Activated CD4-positive, alpha-beta T cell treated with anti-CD3 and anti-CD28 coated beads, Interleukin-2, amount 50 U/mL, for 16 hours (primary cell): ENCODE measurements at places on chromosomes 2 and 18.

DNA sequence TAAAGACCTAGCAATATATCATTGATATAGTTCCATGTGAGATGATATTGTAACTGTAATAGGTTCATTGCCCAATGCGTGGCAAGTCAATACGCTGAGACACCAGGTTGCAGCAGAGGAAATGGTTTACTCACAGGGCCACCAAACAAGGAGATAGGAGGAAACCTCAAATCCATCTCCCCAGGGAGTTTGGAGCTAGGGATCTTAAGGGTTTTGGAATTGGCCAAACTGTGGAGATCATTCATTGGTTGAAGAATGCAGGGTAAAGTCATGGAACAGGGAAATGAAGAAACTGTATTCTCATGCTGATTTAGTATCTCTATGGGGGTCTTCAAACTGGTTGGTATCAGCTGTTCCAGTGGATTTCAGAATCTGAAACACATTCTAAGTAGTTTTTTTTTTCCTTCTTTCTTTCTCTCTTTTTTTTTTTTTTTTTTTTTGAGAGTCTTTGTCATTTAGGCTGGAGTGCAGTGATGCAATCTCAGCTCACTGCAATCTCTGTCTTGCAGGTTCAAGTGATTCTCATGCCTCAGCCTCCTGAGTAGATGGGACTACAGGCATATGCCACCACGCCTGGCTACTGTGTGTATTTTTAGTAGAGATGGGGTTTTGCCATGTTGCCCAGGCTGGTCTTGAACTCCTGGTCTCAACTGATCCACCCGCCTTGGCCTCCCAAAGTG, 30.7 kb upstream of the PPM1B start:
- no peak for DNase-seq

DNA sequence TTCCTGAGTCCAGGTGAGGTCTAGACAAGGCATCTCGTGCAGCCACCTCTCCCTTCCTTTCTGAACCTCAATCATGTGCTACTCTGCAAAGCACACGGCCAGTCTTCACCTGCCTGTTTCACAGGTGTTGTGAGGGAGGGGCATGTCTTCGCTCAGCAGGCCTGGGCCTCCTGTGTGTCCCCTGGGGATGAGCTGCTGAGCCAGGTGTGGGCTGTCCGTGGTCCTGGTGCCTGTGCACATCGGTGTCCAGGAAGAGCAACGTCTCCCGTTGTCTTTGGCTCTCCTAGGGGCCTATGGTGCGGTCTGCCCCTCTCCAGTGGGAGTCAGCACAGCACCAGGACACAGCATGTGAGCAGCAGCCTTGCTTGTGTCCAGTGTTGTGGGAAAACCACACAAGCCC, 16.7 kb downstream of the ARHGEF4 start:
- DNase-seq = no peak

DNA sequence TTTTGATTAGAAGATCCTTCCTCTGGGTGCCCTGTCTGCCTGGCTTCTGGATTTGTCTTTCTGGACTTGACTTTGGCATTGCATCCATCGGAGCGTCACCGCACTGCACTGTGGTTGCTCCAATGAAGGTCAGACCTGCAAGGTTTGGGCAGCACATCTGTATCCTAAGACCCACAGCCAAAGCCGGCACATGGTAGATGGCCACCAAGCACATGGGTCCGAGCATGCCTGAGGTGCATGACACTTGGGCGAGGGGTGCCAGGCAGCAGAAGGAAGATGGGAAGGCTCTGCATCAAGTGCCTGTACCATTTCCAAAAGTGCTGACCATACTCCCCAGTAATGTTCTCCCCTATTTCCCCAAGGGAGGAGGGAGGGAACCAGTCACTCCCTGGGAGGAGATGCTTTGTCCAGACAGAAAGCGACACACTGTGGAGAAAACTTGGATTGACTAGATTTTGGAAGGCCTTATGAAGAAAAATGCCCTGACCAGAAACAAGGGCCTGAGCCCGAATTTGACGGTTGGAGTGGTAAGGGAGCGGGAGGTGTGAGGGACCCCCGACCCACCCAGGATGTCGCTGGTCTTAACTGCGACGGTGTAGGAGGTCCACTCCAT, 149.9 kb downstream of the LOXHD1 start:
- no peak for DNase-seq

- DNase-seq = no peak
These were observed 114.1 kb downstream of the COL6A3 start for GRCh38 chr2:237299906-237300305.

GRCh38 chr2:161096336-161096735, 63.9 kb upstream of the TANK start:
- DNase-seq = no peak

- DNase-seq = peak; percentile 85
These were observed 126.6 kb downstream of the UBE2E3 start for GRCh38 chr2:181106789-181107627.

GRCh38 chr2:72527424-72527823, 298.4 kb downstream of the EXOC6B start:
- DNase-seq = no peak

DNA sequence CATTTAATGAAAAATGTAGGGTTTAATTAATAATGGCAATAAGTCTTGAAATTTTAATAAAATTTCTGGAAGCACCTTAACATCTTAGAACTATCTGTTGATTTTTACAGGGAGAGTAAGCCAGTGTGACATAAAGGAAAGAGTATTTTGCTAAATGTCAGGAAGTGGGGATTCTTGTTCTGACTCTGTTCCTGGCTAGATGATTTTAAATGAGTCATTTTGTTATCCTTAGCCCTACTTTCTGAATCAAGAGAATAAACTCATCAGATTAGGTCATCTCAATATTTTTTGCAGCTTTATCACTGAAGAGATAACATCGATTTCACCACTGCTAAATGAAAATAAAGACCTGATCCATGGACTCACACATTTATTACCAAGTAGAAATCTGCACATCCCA, 377.5 kb upstream of the CYRIA start:
- DNase-seq = peak; percentile 23

DNA sequence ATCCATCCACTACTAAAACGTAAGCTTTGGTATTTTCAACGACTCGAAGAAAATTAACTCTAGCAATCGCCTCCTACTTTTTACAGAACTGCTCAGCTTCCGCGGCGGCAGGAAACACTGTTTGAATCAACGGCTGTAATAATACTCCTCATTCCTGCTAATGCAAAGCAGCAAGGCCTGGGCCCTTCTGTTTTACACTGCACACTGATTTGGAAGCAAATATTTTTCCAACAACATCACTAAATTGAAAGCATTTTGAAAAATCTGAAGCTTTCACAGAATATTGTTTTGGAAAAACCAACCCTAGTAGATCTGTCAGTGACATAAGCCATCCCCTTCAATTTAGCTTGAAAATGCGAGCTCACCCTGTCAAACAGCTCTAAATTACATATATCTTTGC, 261.2 kb downstream of the TXNL1 start:
- DNase-seq = no peak

DNA sequence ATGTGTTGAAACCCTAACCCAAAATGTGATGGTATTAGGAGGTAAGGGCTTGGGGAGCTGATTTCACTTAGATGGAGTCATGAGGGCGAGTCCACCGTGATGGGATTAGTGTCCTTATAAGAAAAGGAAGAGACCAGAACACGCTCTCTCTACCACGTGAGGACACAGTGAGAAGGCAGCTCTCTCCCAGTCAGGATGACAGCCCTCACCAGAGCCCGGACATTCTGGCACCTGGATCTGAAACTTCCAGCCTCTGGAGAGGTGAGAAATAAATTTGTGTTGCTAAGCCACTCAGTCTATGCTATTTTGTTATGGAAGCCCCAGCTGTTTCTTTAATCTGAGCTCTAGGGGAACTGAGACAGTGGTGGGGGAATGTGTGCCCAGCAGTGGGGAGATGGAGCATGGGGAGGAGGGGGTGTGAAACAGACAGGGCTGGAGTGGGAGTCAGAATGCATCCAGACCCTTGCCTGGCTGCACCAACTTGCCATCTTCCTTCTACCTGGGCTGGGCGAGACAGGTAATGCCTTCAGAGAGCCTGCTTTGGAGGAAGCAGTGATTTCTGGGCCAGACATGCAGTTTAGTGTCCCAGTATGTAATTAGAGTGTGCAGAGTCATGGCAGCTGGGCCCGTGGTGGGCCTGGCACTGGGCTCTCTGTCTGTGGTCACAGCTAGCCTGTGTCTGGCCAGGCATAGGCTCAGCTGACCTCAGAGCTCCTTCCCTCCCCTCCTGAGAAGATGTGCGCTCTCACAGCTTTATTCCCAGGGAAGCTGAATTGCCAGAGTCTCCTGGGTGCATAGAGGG, 38.1 kb downstream of the RHOB start:
- DNase-seq = no peak

DNA sequence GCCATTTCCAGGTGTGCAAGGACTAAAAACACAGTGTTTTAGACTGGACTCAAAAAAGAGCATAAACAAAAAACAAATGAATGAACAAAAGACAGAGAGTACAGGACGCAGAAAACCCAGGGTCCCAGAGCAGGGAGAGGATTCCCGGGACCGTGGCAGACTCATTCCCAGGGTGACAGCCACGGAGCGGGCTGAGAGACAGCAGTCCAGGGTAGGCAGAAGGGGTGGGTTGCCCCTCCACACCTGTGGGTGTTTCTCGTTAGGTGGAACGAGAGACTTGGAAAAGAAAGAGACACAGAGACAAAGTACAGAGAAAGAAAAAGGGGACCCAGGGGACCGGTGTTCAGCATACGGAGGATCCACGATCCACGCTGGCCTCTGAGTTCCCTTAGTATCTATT, 273.4 kb downstream of the EIPR1 start:
- no peak for DNase-seq
